Gastroesophageal sphincter (tissue), 4 donors: ENCODE measurements at places on chromosomes 3 and 15. TPM values are rescaled to one million over a fixed set of nuclear protein-coding genes. Genes with fewer than 3 reads are reported as not detected.

- ATAC-seq: no peak
Measured at GRCh38 chr3:175356899-175357324, 497.8 kb downstream of the NAALADL2 start.

ZDHHC19 gene
- not detected for total RNA-seq

- no peak for ATAC-seq
Measured at GRCh38 chr3:52636673-52637072, 49.0 kb downstream of the PBRM1 start.

- ATAC-seq: no peak
Measured at GRCh38 chr3:27186013-27186412, 183.2 kb downstream of the NEK10 start.

IGSF10 gene
- total RNA-seq: 8.3 TPM

DNA sequence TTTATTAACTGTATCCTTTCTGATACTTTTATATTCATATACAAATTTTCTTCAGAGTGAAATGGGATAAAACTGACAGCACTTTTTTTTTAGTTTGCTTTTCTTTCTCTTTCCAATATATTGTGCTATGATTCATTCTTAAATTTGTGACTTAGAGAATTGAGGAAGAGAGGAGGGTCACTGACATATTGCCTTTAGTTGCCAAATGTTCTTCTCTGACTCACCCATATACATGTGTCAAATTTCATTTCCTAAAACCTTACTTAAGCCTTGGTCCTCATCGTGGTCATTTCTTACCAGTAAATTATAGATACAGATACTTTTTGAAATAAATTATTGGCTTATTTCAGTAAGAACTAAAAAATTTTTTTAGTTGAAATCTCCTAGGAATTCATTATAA is 53.9 kb downstream of the CLASP2 start:
- ATAC-seq: peak; percentile 51

GRCh38 chr3:10437272-10437994 is 68.0 kb downstream of the ATP2B2 start:
- ATAC-seq: no peak

GRCh38 chr3:60760145-60760544 is 491.1 kb downstream of the FHIT start:
- ATAC-seq: no peak

- ATAC-seq: no peak
Measured at GRCh38 chr15:40028853-40029252, 10.1 kb downstream of the SRP14 start.

ACAP2 gene
- total RNA-seq: 51.7 TPM

- no peak for ATAC-seq
Measured at GRCh38 chr3:183239046-183239445, 14.0 kb upstream of the B3GNT5 start.

GRCh38 chr3:185729337-185730055 is 95.3 kb downstream of the IGF2BP2 start:
- ATAC-seq: no peak

P2RY1 gene
- 2.7 TPM for total RNA-seq

RAB8B gene
- 48.1 TPM for total RNA-seq

DNA sequence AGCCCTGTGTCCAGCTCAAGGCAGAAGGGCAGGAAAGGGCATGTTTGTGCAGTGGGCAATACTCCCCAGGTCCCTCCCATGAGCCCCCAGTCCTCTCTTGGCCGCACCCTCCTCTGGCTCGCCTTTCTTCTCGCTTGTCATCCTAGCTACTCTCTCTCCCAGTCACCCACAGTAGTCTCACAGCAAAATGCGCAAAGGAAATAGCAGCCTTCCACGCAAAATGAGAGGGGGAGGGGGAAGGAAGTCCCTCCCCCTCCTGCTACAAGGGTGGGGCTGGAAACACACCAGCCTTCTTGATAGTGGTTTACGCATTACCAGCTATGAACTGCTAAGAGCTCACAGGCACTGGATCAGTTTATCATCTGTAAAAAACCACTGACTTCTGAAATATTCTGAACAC is 83.8 kb downstream of the GADL1 start:
- ATAC-seq: peak; percentile 63

GRCh38 chr15:75224281-75224680 is 22.6 kb downstream of the C15orf39 start:
- no peak for ATAC-seq

- ATAC-seq: peak; percentile 57
Measured at GRCh38 chr3:141959589-141960554, 83.4 kb downstream of the ATP1B3 start.

- no peak for ATAC-seq
Measured at GRCh38 chr3:39279745-39280517, at the start of gene CX3CR1. CX3CR1 (minus strand) TSS chr3:39280036; CDS start chr3:39266509, 13,527 bp downstream.
